ENCODE measurements at places on chromosomes 1 and 21. TPM values are rescaled to one million over a fixed set of nuclear protein-coding genes. Genes with fewer than 3 reads are reported as not detected.

GRCh38 chr1:1763657-1764621, 14.3 kb downstream of the NADK start:
- DNase-seq, result no peak

- no peak for DNase-seq
Measured at GRCh38 chr1:67405473-67406245, 24.5 kb downstream of the SERBP1 start.

AADACL3 gene
- not detected for total RNA-seq

HUNK gene
- total RNA-seq, result not detected

GRCh38 chr1:28111157-28111556, 22.7 kb upstream of the EYA3 start:
- DNase-seq, result no peak

GRCh38 chr21:45388611-45389296, 16.2 kb upstream of the COL18A1 start:
- DNase-seq, result no peak

- DNase-seq, result no peak
Measured at GRCh38 chr1:198918920-198919319, 280.1 kb downstream of the PTPRC start.

DNA sequence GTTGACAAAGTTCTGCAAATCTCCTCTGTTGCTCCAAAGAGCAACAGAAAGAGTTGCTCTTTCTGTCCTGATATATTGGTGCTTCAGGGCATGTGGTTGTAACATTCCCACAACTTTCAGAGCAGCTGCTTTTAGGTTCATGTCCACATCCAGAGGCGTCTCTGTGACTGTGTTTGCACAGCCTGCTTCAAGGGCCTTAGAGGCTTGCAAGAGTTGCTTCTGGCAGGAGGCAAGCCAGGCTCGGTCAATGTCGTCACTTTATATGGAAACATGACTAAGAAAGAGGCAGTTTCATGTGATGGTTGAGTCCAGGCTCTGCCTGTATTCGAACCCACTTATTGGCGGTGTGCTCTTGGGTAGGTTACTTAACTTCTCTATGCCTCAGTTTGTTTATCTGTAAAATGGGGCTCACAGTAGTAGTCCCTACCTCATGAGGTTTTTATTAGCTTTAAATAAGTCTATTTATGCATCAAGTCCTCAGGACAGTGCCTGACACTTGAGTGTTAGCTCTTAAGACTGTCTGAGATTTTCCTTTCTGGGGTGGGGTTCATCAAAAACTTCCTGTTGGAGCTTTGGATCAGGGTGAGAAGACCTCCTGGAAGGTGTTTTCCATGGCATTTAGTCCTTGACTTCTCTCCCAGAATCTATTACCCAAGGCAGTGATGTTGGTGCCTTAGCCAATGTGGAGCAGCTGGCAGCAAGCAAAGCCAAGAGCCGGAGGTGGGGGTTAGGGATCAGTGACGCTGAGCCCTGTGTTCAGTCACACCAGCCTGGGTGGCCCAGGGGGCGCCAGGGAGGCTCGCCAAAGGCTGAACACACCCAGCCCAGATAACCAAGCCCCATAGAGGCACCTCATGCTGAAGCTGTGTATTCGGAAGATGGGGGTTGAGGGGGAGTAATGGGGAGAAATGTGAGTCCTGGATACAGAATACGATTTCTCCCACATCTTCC, 18.9 kb downstream of the LHX4 start:
- no peak for DNase-seq

USP21 gene
- 22.1 TPM for total RNA-seq

GRCh38 chr1:171965777-171966176, 124.5 kb downstream of the DNM3 start:
- no peak for DNase-seq

GRCh38 chr1:227897704-227898438, 49.9 kb downstream of the WNT9A start:
- no peak for DNase-seq

TNFRSF14 gene
- total RNA-seq, result 0.66 TPM

GRCh38 chr21:26061437-26061836, 109.1 kb downstream of the APP start:
- no peak for DNase-seq

- DNase-seq, result no peak
Measured at GRCh38 chr1:116254776-116255175, 118.3 kb upstream of the ATP1A1 start.

NBPF26 gene
- total RNA-seq, result 15.8 TPM

- no peak for DNase-seq
Measured at GRCh38 chr1:214923278-214923915, 159.1 kb upstream of the KCNK2 start.

TEDDM1 gene
- total RNA-seq, result not detected

LIPI gene
- total RNA-seq, result not detected

- DNase-seq, result no peak
Measured at GRCh38 chr1:182159443-182159842, 97.9 kb upstream of the ZNF648 start.

DNA sequence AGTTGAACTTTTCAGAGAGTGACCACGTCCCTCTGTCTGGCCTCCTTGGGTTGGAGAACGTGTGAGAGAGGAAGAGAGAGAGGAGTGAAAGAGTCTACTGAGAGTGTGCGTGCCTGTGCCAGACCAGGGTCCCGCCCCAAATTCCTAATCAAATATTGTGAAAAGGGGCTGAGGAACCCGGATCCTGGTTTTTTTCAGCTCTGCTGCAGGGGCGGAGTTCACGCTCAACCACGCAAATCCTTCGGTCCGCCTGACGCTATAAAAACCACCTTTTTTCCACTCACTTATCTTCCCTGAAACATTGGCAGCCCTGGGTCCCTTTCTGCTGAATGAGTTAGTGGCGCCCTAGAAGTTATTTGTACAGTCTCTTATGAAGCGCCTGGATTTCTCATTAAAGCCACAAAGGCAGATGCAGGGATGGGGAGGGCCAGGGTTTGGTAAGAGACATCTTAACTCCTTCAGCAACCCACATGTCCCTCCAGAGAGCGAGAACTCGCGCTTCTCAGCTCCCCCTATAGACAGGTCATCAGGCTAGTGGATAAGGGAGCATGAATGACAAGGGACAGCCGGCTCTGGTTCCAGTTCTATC, at the start of gene FMOD:
FMOD (minus strand) TSS at position 86 of the 589 bp plus-strand sequence. CDS start 2,852 bp downstream, outside the sequence.
- DNase-seq, result no peak

SH2D5 gene
- total RNA-seq, result 10.4 TPM

DNA sequence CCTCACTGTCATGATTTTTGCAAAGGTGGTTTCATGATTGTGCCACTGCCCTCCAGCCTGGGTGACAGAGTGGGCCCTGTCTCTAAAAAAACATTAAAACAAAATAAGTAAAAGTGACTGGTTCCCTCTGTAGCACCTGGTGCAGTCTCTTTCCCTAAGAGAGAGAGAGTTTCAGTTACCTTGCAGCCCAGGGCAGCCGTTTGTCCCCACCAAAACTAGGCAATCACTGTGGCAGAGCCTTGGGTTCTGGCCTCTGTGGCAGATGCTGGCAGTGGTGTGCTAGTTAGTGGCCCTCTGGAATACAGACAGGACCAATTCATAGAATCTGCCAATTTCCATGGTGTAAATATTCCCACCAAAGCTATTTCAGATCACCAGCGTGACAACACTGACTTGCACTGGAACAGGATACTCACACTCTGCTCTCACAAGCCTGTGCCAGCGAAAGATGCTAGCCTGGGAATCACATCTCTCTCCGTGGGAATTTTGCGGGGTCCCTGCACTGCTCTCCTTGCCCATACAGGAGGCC, 108.7 kb downstream of the TLR5 start:
- DNase-seq, result no peak

GRCh38 chr1:107250169-107250568, 109.3 kb downstream of the NTNG1 start:
- no peak for DNase-seq

IL19 gene
- total RNA-seq, result not detected

DNA sequence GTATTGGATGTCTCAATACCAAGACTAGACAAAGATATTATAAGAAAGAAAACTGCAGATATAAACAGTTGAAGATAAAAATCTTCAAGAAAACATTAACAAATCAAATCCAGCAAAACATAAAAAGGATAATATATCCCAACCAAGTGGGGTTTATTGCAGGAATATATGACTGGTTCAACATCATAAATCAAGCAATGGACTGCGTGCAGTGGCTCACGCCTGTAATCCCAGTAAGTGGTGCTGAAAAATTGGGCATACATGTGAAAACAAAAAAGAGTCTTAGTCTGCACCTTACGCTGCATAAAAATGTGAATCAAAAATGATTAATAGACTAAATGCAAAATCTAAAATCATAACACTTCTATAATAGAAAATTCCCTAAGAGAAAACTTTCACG, 112.9 kb upstream of the PDE4B start:
- DNase-seq, result no peak

- no peak for DNase-seq
Measured at GRCh38 chr1:116347696-116348095, 25.3 kb upstream of the ATP1A1 start.

ZDHHC18 gene
- 24.4 TPM for total RNA-seq

ASH1L gene
- 30.5 TPM for total RNA-seq

B3GALNT2 gene
- total RNA-seq, result 36.8 TPM

DNA sequence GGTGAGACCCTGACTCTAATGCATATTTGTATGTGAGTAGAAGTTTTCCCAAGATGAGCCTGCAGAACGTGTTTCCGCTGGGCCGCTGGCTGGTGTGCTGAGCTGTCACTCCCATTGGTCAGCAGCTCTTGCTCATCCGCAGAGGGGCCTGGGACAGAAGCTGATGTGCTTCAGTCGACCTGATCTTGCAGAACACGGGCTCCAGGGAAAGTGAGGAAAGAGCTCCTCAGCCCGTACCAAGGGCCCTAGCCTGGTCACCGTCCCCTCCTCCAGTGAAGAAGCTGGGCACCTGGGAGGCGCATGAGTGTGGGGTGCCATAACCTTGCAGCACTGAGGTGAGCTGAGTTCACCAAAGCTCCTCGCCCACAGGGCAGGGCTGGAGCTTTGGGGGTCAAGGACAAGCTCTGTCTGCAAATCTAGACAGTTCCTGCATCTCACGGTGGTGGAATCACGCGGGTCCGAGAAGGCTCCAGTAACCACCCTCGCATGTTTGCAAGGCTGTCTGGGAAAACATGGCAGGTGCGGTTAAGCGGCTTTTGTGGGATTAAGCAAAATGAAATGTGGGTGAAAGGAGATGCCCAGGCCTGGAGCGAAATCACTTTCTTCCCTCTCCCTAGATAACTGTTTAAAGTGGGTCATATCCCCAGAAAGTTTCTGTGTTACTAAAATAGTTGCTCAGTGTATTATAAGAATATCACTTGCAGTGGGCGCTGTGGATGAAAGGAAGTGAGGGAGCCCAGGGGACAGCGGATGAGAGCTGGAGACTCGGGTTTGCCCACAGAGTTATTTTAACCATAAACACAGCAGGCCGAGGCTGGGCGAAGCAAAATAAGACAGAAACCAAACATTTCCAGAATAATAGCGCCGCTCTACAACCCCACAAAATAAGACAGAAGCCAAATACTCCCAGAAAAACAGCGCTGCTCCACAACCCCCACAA, 33.1 kb upstream of the LRRC3 start:
- DNase-seq, result no peak
